Liver (tissue), 10 donors: ENCODE measurements at places on chromosomes 5 and 9.

GRCh38 chr5:21654556-21654955, 1198.6 kb downstream of the CDH12 start:
- no peak for DNase-seq

GRCh38 chr9:135903358-135903656, 4.0 kb downstream of the CAMSAP1 start:
- no peak for DNase-seq

DNA sequence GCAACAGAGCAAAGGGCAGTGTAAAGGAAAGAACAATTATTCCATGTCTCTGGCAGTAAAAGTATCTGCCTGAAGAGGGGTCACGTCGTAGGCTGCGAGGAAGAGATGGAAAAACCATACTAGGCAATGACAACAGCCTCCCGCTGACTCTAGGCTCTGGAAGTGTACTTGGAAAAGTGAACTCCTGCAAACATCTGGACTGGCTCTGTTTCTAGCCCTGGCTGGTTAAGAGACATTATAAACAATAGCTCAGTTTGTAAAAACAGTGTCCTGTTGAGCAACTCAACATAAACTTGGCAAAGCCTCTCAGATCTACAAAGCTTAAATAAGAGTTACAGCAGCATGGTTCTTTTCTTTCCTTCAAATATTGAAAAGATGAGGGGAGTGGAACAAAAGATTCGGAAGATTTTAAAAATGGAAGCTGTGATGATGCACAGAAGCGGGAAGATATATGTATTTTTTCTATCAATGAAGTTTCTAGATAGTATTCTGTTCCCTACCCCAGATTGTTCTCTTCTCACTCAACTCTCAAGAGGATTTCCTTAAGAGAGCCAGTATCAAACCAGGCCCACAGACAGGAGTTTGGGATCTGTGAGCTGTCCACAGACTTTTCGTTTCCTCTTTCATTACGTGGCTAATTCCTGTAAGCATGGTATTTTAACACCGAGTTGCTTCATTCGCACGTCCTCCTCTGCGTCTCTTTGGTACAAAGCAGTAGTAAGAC, 79.4 kb downstream of the SPTLC1 start:
- DNase-seq = no peak

DNA sequence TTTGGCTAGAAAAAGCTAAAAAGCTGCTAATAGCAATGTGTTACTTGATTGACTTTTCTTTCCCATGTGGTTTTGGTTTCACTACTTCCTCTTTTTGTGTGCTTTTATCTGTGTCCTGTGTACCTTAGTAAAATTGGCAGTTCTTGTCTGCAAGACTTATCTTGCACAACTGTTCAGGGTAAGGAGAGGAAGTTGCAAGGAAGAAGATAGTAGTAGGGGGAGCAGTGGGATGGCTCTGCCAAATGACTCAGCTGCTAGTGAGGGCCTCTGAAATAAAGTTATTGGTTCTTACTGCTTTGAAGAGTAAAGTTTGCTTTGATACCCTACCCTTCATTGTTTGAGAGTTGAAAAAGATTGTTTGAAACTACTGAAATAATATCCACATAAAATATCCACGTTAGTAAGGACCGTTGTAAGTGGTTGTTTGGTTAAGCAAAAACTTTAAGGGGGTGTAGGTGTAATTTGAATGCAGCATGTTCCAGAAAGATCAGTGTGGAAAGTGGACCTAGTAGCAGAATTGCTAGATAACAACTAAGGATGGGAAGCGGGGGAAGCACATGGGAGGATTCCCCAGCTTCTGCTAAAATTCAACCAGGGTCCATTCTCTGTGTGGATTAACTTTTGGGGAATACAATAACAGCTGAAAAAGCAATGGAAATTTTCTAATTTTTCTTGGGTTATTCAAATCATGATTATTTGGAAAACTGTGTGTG, 123.5 kb downstream of the SCAMP1 start:
- no peak for DNase-seq

GRCh38 chr9:113701774-113702755, 174.0 kb upstream of the ZNF618 start:
- no peak for DNase-seq

DNA sequence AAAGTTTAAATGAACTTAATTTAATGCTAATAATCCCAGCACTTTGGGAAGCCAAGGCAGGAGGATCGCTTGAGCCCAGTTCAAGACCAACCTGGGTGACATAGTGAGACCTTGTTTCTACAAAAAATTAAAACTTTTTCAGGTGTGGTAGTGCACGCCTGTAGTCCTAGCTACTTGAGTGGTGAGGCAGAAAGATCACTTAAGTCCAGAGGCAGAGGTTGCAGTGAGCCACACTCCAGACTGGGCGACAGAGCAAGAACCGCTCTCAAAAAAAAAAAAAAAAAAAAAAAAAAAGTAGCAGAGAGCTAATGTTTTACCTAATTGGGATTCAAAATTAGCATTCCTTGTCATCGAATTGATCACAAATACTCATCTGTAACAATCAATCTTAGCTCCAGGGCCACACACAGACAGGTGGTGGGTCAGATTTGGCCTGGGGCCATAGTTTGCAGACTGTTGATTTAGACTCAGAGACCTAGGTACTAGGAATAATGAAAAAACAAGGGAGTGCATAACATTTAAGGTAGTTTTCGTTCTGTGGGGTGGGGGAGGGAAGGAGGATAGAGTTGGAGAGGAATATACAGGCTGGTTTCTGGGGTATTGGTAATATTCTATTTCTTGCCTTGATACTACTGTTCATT, 21.4 kb downstream of the HSDL2 start:
- DNase-seq = no peak

DNA sequence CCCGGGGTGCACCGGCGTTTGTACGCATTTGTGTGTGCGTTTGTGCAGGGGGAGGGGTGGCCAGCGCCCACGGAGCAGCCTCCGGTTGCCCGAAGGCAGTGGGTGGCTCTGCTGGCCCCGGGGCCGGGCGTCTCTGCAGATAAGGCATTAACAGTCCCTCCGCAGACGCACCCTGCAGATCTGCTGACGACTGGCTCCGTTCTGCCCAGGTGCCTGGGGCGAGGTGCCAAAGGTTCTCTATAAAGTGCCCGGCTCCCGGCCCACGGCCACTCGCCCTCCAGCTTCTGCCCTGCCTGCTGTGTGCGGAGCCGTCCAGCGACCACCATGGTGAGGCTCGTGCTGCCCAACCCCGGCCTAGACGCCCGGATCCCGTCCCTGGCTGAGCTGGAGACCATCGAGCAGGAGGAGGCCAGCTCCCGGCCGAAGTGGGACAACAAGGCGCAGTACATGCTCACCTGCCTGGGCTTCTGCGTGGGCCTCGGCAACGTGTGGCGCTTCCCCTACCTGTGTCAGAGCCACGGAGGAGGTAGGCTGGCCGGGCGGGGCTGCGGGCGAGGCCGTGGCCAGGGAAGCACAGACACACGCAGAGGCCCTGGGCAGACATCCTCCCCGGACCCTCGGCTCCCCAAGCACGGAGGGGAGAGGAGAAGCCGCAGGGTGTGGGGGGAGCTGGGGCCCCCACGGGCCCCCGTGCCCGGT, at the start of gene SLC6A19:
SLC6A19 (plus strand) TSS at position 269 of the 699 bp plus-strand sequence; CDS start at position 325, 56 bp downstream.
- peak; percentile 58 for DNase-seq

DNA sequence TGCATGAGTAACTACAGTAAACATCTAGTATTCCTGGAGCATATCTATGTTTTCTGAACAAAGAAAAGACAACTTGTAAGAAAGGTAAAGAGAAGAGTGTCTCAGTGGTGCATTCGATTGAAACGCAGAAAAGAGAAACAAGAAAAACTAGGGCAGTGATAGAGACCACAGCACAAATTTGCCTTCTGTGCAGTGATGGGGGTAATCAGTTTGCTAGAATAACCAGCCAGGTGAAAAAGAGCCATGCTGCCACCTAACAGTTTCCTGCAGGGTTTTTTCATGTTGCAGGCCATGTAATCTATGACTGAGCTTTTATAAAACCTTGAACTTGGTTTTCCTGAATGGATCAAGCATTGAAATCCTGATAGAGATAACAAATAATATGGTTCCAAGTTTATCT, 198.4 kb upstream of the MEF2C start:
- no peak for DNase-seq

GRCh38 chr9:117325110-117325731, 89.6 kb downstream of the ASTN2 start:
- no peak for DNase-seq

- no peak for DNase-seq
These were observed 12.9 kb upstream of the WDR38 start for GRCh38 chr9:124840300-124840833.

DNA sequence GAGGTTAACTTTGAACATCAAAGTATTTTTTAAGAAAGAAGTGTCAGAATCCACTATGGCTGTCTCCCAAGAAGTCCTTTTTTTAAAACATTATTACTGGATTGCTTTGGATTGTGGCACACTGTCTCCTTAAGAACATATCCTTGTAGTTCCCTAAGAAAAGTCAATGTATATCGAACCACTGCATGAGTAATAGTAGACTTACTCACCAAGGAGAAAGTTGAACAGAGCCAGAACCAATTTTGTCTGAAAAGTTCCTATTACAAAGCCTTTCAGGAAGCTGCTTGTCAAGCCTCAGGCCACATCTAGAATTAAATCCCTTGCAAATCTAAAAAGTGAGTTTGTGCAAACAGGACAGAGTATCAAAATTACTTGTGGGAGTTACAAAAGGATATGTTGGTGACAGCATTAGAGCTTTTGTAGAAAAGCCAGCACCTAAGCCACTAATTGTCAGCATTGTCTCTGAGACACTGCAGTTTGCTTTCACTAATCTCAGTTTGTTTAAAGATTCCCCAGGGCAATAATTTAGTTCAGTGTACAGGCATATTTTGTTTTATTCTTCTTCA, 195.4 kb downstream of the MPDZ start:
- DNase-seq = no peak

DNA sequence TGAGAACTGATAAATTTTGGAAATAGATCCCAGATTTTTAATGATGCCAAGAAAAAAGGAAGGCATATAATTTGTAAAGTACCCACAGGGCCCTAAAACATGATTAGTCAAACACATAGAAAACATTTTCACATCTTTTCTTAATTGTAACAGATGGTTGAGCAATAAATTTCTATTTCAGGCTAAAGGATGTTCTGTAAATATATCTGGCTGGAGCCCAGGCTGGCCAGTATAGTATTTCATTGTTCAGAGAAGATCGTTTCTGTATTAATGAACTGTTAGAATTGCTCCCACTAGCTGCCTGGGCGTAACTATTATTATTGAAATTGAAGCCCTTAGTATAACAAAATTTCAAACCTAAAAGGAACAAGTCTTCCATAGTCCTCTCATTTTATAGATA, 105.3 kb upstream of the SMC2 start:
- no peak for DNase-seq

GRCh38 chr5:96254980-96255691, 177.9 kb downstream of the PCSK1 start:
- no peak for DNase-seq

GRCh38 chr5:10737880-10738279, 23.2 kb downstream of the DAP start:
- DNase-seq = no peak

DNA sequence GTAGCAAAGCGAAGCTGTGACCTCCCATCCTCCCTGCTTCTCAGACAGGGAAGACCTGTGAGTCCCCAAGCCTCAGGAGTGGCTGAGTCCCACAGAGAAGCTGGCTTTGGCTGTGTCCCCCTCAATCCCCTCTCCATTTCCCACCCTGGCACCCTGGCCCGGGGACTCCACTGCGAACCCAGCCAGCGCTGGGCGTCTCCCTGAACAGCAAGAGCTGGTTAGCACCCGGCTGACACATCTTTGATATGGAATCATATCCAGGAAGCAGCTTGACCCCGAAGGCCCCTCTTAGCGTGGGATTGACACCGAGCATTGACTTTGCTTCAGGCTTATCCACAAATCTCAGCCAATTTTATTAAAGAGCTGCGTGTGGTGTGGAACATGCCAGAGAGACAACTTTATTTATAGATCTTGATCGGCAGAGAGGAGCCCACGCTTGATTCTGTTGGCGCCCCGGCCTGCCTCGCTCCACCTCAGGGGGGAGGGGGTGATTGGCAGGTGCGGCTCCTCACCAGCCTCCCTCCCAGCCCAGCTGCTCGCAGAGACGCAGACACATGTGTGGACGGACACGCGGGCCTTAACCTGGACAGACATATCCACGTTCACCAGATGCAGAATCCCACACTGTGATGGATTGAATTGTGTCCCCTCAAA, 120.7 kb upstream of the MVB12B start:
- DNase-seq = no peak

DNA sequence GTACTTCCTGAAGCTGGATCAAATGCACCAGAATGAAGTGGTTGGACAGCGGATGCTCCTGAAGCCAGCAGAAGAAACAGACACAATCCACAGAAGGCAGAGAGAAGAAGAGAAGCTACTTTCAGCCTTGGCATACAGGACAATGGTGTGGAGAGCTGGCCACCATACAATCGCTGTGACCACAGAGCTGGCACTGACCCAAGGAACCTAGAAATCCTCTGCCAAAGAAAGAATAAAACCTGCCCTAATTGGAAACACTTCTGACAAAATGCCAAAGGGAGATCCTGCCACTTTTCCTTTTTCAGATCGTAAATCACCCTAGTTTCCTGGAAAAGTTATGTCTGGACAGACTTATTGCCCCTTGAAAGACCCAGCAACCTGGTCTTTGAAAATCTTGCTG, 77.8 kb downstream of the BAAT start:
- DNase-seq = no peak

DNA sequence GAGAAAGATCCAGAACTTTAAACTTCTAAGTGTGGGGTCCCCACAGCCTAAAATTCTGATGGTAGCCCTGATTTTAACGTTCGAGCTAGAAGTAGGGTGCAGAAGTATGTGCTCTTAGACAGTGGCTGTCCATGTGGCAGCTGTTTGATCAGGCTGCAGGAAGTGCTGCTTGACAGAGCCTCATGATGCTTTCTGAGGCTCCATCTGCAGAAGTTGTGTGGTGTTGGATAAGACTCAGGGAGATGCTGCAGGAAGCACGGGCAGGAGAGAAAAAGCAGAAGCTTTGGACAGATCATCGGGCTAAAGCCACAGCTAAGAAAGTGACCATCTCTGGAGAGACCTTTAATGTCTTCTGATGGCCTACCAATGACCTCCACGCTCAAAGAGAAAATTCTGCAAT, 8.1 kb downstream of the MTMR12 start:
- no peak for DNase-seq

GRCh38 chr5:113598926-113599325, 85.4 kb downstream of the YTHDC2 start:
- no peak for DNase-seq

GRCh38 chr5:72692651-72693442, 123.6 kb upstream of the TNPO1 start:
- DNase-seq = no peak

DNA sequence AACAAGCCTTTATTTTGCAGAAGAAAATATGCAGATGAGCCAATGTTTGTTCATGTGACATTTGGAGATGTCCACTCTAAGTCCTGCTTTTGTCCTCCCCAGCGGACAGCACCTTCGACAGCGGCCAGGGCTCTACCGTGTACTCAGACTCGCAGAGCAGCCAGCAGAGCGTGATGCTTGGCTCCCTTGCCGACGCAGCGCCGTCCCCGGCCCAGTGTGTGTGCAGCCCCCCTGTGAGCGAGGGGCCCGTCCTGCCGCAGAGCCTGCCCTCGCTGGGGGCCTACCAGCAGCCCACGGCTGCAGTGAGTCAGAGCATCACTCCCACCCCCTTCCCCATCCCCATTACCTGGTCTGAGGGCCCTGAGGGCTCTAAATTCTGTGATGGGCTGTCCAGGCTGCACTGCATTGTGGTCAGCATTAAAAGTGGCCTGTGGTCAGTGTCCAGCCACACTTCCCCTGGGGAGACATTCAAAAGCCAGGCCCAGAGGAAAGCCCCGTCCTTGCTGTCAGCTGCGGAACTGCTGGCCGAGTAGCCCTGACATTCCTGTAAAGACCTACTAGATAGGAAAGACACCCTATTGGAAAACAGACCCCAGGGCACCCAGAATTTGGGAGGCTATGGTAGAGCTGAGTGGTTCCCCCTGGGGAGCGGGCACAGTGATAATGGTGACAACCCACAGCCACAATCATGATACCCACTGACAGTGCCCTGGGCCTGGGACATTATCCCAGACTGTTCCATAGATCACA, 69.0 kb downstream of the WNK2 start:
- no peak for DNase-seq
